Activated CD4-positive, alpha-beta T cell treated with anti-CD3 and anti-CD28 coated beads, Interleukin-2, amount 10 ng/mL, durations not matched to agents 24 days and 14 days (primary cell): ENCODE measurements at places on chromosomes 6 and 20. TPM values are rescaled to one million over a fixed set of nuclear protein-coding genes. Genes with fewer than 3 reads are reported as not detected.
A peak's percentile ranks its signal among the peaks of the same experiment; 100 is the strongest.

- DNase-seq: no peak
- peaks cover 14% of the 10 kb centered on the region for H3K27me3 ChIP-seq
- no peak overlapping the region for H3K27ac ChIP-seq
- peaks cover 2% of the 10 kb centered on the region for H3K4me1 ChIP-seq
- no peak overlapping the region for H3K4me3 ChIP-seq
These were observed 99.9 kb downstream of the CAP2 start for GRCh38 chr6:17493286-17493685.

Gene NELFCD
- total RNA-seq: 119 and 120 TPM in 2 replicates

GRCh38 chr6:24126586-24127192 lies 674 bp downstream of the NRSN1 start:
- H3K36me3 ChIP-seq: no peaks in the 10 kb centered on the region
- peak; percentile 80 for DNase-seq
- no peak overlapping the region for H3K27ac ChIP-seq
- H3K27me3 ChIP-seq: peaks cover 7% of the 10 kb centered on the region

Gene TNFRSF6B
- not detected in 2 replicates for total RNA-seq

GRCh38 chr6:29011276-29011734 lies 6.2 kb upstream of the ZNF311 start:
- H3K4me3 ChIP-seq: peak overlapping the region; percentile 93
- H3K4me1 ChIP-seq: peaks cover 14% of the 10 kb centered on the region
- H3K27ac ChIP-seq: peak overlapping the region; percentile 81
- peak; percentile 87 for DNase-seq
- peaks cover 2% of the 10 kb centered on the region for H3K36me3 ChIP-seq

DNA sequence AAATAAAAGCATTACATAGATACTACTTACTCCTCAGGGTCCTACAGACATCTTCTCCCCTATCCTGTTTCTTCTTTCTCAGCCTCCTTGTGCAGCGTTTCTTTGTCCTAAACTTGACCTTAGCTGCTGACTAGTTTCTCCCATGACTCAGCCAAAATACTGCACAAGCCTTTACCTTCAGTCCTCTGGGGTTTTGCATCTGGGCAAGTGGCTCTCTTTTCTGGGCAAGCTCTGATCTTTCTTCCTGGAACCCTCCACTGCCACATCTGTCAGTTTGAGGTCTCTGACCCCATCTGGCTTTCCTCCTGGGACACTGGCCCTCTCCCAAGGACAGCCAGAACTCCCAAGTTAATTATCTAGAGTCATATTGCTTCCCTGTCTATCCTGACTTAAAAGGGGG lies 838.4 kb downstream of the DHX35 start:
- H3K36me3 ChIP-seq: no peaks in the 10 kb centered on the region
- H3K27ac ChIP-seq: no peak overlapping the region
- no peak overlapping the region for H3K4me3 ChIP-seq
- no peaks in the 10 kb centered on the region for H3K27me3 ChIP-seq

DNA sequence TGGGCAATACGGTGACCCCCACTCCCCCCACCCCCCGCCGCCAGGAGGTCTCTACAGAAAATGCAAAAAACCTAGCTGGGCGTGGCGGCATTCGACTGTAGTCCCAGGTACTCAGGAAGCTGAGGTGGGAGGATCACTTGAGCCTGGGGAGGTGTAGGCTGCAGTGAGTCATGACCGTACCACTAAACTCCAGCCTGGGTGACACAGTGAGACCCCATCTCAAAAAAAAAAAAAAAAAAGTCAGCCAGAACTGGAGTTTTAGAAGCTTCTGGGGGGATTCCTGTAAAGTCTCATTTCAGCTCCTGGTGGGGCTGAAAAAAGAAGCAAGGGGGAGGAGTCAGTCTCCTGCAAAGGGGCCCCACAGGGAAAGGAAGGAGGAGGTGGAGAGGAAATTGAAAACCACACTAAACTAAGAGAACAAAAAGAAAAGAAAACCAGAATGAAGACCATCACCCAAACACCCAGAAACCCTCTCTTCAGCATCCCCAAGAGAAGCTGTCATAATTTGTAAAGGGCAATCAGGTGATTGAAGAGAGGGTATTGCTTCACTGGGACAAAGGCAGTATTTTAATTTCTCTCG lies 50.4 kb downstream of the NOL4L start:
- peaks cover 3% of the 10 kb centered on the region for H3K36me3 ChIP-seq
- peak; percentile 86 for DNase-seq
- peak overlapping the region; percentile 79 for H3K4me3 ChIP-seq
- H3K4me1 ChIP-seq: peaks cover 57% of the 10 kb centered on the region
- H3K27me3 ChIP-seq: no peaks in the 10 kb centered on the region
- H3K27ac ChIP-seq: peak overlapping the region; percentile 89

DNA sequence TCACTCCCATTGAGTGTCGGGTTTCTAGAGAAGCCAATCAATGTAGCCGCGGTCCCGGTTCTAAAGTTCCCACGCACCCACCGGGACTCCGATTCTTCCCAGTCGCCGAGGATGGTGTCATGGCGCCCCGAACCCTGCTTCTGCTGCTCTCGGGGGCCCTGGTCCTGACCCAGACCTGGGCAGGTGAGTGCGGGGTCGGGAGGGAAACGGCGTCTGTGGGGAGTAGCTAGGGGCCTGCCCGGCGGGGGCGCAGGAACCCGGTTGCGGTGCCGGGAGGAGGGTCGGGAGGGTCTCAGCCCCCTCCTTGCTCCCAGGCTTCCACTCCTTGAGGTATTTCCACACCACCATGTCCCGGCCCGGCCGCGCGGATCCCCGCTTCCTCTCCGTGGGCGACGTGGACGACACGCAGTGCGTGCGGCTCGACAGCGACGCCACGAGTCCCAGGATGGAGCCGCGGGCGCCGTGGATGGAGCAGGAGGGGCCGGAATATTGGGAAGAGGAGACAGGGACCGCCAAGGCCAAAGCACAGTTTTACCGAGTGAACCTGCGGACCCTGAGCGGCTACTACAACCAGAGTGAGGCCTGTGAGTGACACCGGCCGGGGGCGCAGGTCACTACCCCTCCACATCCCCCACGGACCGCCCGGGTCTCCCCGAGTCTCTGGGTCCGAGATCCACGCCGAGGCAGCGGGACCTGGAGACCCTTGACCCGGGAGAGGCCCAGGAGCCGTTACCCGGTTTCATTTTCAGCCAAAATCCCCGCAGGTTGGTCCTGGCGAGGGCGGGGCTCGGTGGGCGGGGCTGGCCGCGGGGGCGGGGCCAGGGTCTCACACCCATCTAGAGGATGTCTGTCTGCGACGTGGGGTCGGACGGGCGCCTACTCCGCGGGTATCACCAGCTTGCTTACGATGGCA lies 35.2 kb upstream of the HLA-G start:
- H3K4me1 ChIP-seq: peaks cover 10% of the 10 kb centered on the region
- peak overlapping the region; percentile 87 for H3K4me3 ChIP-seq
- no peaks in the 10 kb centered on the region for H3K36me3 ChIP-seq
- DNase-seq: peak; percentile 91
- peak overlapping the region; percentile 77 for H3K27ac ChIP-seq
- peaks cover 55% of the 10 kb centered on the region for H3K27me3 ChIP-seq

Gene MMP24
- 0.05 TPM in 1 of 2 replicates, not detected in the other for total RNA-seq

Gene ABRACL
- total RNA-seq: 131 and 134 TPM in 2 replicates

- H3K4me3 ChIP-seq: no peak overlapping the region
- H3K4me1 ChIP-seq: no peaks in the 10 kb centered on the region
- no peak for DNase-seq
- no peak overlapping the region for H3K27ac ChIP-seq
- H3K36me3 ChIP-seq: no peaks in the 10 kb centered on the region
These were observed 164.1 kb downstream of the TAF4 start for GRCh38 chr20:61901392-61902220.

Gene SLC22A3
- total RNA-seq: not detected in 2 replicates

Gene DNAH8
- total RNA-seq: 0.02 TPM in 1 of 2 replicates, not detected in the other

Gene MED23
- 29.2 and 30.2 TPM in 2 replicates for total RNA-seq

Gene TREM1
- 0.43 TPM in 1 of 2 replicates, not detected in the other for total RNA-seq

- H3K36me3 ChIP-seq: no peaks in the 10 kb centered on the region
- no peak for DNase-seq
- H3K4me1 ChIP-seq: peaks cover 5% of the 10 kb centered on the region
- H3K27ac ChIP-seq: peak overlapping the region; percentile 2
- H3K4me3 ChIP-seq: no peak overlapping the region
These were observed 75.6 kb upstream of the RNF24 start for GRCh38 chr20:4090756-4091489.

DNA sequence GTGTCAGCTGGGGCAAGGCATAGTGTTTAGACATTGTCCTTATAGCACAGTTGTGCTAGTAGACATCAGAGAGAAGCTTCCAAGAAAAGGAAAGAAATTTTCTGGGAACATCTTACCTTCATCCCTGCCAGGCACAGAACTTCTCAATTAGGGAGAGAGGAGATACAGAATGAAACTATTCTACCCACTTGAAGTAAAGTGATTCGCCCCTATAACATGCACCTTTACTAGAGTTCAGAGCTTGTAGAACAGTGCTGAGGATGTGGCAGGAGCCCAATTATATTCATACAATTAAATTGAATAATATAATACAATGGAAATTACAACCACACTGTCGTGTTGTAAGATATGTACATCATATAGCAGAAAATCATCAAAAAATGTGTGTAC lies 1063.9 kb upstream of the CITED2 start:
- no peak for DNase-seq
- no peak overlapping the region for H3K27ac ChIP-seq
- no peaks in the 10 kb centered on the region for H3K36me3 ChIP-seq
- H3K4me3 ChIP-seq: no peak overlapping the region

GRCh38 chr20:25539742-25540672 lies 45.3 kb downstream of the NINL start:
- H3K27me3 ChIP-seq: no peaks in the 10 kb centered on the region
- peaks cover 2% of the 10 kb centered on the region for H3K4me1 ChIP-seq
- no peak overlapping the region for H3K4me3 ChIP-seq
- H3K27ac ChIP-seq: no peak overlapping the region
- no peaks in the 10 kb centered on the region for H3K36me3 ChIP-seq

DNA sequence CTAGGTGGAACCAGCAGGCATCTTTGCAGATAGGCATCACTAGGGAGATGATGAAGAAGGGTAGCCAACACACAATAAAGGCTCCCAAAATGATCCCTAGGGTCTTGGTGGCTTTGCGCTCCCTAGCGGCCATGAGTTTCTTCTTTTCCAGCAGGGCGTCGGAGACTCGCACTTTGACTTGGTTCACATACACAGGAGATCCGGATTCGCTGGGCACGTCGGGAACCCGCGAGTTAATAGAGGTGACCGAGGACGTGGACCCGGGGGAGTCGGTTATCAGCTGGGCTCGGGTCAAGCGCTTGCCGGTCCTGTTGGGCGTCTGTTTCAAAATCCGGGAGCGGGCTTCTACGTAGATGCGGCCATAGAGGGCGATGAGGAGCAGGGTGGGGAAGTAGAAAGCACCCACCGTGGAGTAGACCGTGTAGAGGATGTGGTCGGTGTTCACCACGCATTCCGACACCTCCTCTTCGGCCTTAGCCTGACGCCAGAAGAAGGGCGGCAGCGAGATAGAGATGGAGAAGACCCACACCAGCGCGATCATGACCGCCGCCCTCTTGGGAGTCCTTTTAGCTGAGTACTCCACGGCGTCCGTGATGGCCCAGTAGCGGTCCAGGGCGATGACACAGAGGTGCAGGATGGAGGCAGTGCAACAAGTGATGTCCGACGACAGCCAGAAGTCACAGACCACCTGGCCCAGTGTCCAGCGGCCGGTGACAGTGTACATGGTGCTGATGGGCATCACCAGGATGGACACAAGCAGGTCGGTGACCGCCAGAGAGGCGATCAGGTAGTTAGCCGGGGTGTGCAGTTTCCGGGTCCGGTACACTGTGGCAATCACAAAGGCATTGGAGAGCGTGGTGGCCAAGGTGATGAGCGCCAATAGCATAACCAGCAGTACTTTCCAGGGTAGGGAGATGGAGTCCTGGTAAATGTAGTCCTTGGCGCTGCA lies 658 bp downstream of the HTR1B start:
- peaks cover 3% of the 10 kb centered on the region for H3K4me1 ChIP-seq
- H3K27ac ChIP-seq: no peak overlapping the region
- peaks cover 54% of the 10 kb centered on the region for H3K27me3 ChIP-seq
- DNase-seq: no peak
- peaks cover 2% of the 10 kb centered on the region for H3K36me3 ChIP-seq
- H3K4me3 ChIP-seq: no peak overlapping the region

Gene ZSCAN31
- 0.54 and 0.79 TPM in 2 replicates for total RNA-seq

GRCh38 chr6:142685852-142686506 lies 259.0 kb downstream of the HIVEP2 start:
- H3K4me3 ChIP-seq: no peak overlapping the region
- H3K4me1 ChIP-seq: peaks cover 4% of the 10 kb centered on the region
- H3K36me3 ChIP-seq: no peaks in the 10 kb centered on the region
- no peaks in the 10 kb centered on the region for H3K27me3 ChIP-seq
- no peak for DNase-seq

Gene KIF13A
- total RNA-seq: not detected in 2 replicates

Gene GABRR2
- total RNA-seq: 0.19 and 1.0 TPM in 2 replicates

- no peak for DNase-seq
- peak overlapping the region; percentile 31 for H3K27ac ChIP-seq
- no peaks in the 10 kb centered on the region for H3K36me3 ChIP-seq
- peaks cover 17% of the 10 kb centered on the region for H3K27me3 ChIP-seq
- no peak overlapping the region for H3K4me3 ChIP-seq
These were observed 3.0 kb upstream of the TGM2 start for GRCh38 chr20:38167851-38168760.

Gene SLC17A2
- total RNA-seq: 0.14 TPM in 1 of 2 replicates, not detected in the other

Gene EGFL8
- total RNA-seq: 8.6 and 9.7 TPM in 2 replicates

GRCh38 chr6:35018182-35018519 lies 123.0 kb downstream of the TCP11 start:
- H3K27me3 ChIP-seq: no peaks in the 10 kb centered on the region
- no peak overlapping the region for H3K4me3 ChIP-seq
- DNase-seq: no peak
- peaks cover 6% of the 10 kb centered on the region for H3K36me3 ChIP-seq
- peaks cover 4% of the 10 kb centered on the region for H3K4me1 ChIP-seq
- H3K27ac ChIP-seq: no peak overlapping the region

Gene BEND3
- total RNA-seq: 12.6 and 12.9 TPM in 2 replicates

Gene DNPH1
- 78.9 and 79.6 TPM in 2 replicates for total RNA-seq

Gene CST1
- total RNA-seq: not detected in 2 replicates

DNA sequence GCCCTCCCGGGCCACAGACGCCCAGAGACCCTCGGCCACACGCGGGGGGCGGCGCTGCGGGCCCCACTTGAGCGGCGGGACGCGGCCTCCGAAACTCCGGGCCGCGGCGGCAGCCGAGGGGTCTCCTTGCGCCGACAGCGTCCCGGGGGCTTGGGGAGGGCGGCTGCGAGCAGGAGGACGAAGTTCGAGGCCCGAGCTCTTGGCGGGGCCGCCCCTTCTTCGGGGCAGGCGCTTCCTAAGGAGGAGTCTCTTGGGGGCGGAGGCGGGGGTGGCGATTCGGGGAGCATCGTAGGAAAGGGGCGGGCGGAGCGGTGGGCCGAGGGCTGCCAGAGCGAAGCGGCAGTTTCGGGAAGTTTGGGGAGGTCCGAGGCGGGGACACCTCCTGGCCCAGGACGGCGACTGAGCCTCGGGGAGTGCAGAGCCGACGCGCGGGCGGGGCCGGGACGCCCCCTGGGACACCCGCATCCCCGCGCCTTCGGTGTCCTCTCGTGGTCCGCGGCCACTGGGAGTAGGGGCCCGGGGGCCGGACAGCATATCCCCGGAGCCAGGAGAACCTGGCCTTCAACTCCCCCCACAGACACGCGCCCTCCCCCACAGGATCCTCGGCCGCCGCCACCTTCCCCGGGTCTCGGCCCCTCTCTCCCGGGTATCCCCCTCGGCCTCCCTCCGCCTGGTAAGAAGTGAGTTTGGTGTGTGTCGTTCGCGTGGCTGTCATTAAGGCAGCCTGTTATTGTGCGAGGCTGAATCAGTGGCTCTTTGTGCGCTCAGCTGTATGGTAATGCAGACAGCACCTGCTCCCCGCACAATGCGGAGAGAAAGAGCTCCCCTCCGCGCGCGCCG lies 613 bp upstream of the DLL1 start:
- peak overlapping the region; percentile 81 for H3K4me3 ChIP-seq
- peaks cover 28% of the 10 kb centered on the region for H3K4me1 ChIP-seq
- H3K27me3 ChIP-seq: peaks cover 66% of the 10 kb centered on the region
- DNase-seq: peak; percentile 78
- no peak overlapping the region for H3K27ac ChIP-seq

GRCh38 chr6:139640448-139640847 lies 266.0 kb upstream of the CITED2 start:
- DNase-seq: no peak
- no peaks in the 10 kb centered on the region for H3K36me3 ChIP-seq
